ENCODE measurements at places on chromosomes 12 and 14.

DNA sequence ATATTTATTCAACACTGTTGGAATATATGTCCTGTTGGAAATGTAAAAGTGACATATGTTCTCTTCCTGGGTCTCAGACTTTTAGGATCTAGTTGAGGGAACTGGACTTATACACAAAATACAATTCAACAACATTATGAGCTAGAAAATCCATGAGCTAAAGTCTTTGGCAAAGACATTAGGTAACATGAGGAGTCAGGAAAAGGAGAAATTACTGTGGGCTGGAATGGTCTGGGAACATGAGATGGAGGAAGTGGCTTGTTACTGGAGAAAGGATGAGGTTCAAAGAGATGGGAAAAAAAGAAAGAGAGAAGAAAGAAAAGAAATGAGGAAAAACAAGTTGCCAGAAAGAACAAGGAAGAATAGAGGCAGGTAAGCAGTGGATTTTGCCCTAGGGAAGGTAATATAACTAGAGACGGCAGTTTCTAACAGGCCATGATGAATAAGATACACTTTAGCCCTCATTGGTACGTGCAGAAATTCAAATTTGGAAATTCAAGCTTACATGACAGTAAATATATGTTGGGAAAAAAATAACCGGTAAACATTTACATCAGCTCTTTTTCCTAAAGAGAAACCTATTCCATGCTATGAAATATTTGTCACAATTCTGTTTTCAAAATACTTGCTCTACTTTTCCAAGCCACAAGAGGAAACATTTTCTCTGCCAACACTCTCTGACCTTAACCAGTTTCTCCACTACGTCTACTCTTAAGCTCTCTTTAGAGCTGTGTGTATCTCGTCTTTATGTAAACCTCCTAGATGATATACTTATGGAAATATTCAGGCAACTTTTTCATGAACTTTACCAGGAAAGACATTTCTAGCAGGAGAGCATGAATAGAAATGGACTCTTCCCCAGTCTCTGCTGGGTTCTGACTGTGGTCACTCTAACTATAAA, 268.8 kb upstream of the BTG1 start:
- DNase-seq: no peak

DNA sequence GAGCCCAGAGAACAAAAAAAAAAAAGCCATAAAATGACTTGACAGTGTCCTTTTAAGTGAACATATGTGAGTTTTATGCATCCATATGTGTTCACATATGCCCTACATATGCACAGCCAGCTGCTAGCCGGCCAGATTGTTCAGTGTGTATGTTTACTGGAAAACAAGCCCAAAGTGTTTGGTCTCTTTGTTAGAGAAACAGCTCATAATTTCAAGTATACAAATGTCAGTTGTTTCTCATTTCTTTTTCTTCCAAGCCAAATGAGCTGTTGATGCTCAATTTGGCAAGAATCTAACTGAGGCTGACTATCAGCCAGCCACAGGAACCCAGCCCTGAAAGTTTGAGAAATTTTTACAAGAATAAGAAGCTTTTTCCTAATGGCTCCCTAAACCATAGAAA, 60.8 kb upstream of the TSPAN8 start:
- DNase-seq: no peak

- DNase-seq: no peak
Measured at GRCh38 chr12:98998697-98999299, 353.7 kb downstream of the APAF1 start.

- no peak for DNase-seq
Measured at GRCh38 chr12:83320350-83320749, 633.6 kb downstream of the TMTC2 start.
